ENCODE measurements at places on chromosomes 7 and 10.

DNA sequence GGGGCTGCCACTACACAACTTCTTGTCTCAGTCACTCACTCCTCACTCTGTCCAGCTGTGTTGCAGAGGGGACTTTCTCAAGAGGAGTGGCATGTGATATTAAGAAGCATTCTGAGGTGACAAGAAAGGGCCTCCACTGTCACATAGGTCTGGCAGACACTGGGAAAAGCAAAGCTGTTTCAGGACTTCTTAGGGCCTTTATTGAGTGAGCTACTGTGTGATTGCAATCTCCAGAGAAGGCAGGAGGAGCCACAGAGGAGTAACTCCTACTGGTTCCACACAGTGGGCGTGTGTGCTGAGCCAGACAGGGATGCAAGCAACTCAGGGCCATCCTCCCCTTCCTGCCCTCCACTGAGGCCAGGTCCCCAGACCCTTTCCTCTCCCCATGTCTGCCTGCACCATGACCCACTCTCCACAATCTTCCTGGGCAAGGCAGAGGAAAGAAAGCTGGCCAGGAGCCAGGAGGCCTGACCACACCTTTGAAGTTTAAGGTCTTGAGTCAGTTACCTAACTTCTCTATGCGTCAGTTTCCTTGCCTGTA lies 262.0 kb upstream of the ZMIZ1 start:
- DNase-seq: no peak

GRCh38 chr7:107690611-107691010 lies 30.0 kb downstream of the SLC26A4 start:
- no peak for DNase-seq

DNA sequence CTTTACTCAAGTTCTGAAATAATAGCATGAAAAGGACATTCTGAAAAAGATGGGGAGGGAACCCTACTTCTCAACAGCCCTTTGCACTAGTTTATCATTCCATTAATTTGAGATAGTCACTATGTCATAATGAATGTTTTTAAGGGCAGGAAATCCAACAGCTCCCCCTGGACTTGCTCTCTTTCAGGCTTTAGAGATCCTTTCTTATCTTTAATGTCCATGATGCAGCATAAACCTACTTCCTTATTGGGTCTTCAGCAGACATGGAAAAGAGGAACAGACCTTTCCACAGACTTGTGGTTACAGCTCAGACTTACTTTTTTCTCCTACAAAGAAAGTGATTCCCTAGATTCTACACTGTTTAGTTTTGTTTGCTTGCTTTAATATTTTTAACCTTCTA lies 87.3 kb downstream of the IDE start:
- no peak for DNase-seq

- no peak for DNase-seq
Measured at GRCh38 chr10:70863470-70864160, 24.8 kb downstream of the PCBD1 start.

DNA sequence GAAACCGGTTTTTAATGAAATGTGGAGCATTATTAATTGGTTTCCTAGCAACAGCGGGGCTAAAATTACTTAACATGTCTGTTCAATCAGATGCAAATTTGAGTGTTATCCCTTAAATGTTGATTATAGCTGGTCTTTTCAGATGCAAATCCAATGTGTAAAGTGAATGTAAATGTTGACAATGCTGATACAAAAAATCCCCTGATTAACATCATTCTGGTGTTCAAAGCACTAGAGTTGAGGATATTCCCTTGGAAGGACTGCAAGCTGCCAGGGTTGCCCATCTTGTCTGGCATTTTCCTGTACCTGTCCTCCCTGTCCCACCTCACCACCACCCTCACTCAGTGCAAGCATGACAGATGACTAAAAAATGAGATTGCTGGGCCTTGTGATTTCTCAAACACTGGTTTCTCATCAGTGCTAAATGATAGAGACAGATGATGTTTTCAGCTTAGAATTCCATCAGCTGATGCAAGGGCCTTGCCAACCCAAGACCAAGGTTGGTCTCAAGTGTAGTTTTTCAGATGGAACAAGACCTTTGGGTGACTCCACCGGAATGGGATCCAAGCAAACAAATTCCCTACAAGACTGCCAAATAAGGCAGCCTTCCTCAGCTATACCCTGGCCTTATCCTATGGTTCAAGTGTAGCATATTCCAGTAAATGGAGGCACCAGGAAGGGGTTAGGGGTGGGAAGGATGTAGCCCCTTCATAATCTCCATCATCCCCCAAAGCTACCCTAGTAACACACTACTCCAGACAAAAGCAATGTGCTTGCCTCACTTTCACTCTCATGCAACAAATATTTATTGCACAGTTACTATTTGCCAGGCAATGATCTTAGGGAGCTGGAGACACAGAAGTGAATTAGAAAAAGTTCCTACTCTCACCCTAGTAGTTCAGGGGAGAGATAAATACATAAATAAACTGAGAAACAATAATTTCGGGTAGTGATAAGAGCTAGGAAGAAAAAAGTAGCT lies 54.9 kb downstream of the JAZF1 start:
- DNase-seq: no peak

DNA sequence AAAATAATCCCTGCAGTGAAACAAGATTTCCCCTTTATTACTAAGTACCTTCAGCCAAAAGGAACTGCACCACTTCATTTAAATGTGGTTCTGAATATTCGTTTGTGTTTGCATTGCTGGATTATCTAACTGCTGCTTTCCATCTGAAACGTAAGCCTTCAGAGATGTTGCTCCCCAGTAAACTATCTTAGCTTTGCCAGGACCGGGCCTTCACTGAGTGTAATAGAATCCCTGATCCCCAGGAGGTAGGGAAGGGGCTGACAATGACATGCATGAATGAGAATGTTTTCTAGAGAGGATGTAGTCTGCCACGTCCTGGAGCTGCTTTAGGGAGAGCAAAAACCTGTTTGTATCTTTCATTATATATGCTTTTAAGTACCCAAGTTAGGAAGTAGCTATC lies 19.5 kb upstream of the INSYN2A start:
- DNase-seq: peak; percentile 23

GRCh38 chr7:128358233-128358632 lies 3.3 kb downstream of the PRRT4 start:
- DNase-seq: no peak

GRCh38 chr7:97639036-97639435 lies 92.8 kb upstream of the TAC1 start:
- peak; percentile 51 for DNase-seq

Measured in A673 (cell line).